ENCODE measurements at places on chromosomes 16 and 17. TPM values are rescaled to one million over a fixed set of nuclear protein-coding genes. Genes with fewer than 3 reads are reported as not detected.

- peaks cover 93% of the 10 kb centered on the region for H3K36me3 ChIP-seq
- H3K27ac ChIP-seq, result no peak overlapping the region
- H3K4me1 ChIP-seq, result no peaks in the 10 kb centered on the region
- H3K27me3 ChIP-seq, result no peaks in the 10 kb centered on the region
These were observed 8.0 kb downstream of the TXNDC11 start for GRCh38 chr16:11734653-11735043.

- no peak overlapping the region for H3K27ac ChIP-seq
- H3K4me3 ChIP-seq, result no peak overlapping the region
- no peak for DNase-seq
- H3K27me3 ChIP-seq, result peaks cover 24% of the 10 kb centered on the region
These were observed 5.2 kb downstream of the FAM20A start for GRCh38 chr17:68595986-68596385.

DNA sequence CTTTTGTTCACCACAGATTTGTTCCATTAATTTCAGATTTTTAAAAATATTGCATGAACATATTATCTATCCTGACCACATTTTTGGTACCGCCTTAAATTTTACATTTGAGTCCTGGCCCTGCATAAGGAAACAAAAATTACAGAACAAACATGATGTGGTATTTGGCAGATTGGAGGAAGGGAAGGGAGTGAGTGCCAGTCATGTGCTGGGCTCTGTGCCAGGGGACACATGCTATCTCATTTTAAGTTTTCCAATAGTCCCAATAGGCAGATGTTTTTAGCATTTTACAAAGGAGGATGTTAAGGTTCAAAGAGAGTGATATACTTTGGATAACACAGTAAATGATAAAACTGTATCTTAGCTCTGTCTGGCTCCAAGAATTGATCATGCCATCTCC, 185.1 kb downstream of the CDK5R1 start:
- no peak overlapping the region for H3K4me3 ChIP-seq
- no peak for DNase-seq
- no peaks in the 10 kb centered on the region for H3K4me1 ChIP-seq
- H3K27me3 ChIP-seq, result no peaks in the 10 kb centered on the region

GRCh38 chr16:60771138-60771537, 1265.1 kb downstream of the CDH8 start:
- no peaks in the 10 kb centered on the region for H3K4me1 ChIP-seq
- DNase-seq, result no peak
- H3K27ac ChIP-seq, result no peak overlapping the region
- no peaks in the 10 kb centered on the region for H3K36me3 ChIP-seq
- H3K27me3 ChIP-seq, result no peaks in the 10 kb centered on the region

Gene CFAP97D1
- not detected for total RNA-seq

Gene KCNJ16
- not detected for total RNA-seq

Gene MPV17L
- 0.11 TPM for total RNA-seq

Gene OTOA
- total RNA-seq, result not detected

Gene BAHCC1
- total RNA-seq, result 26.9 TPM
